ENCODE measurements at places on chromosomes 7 and 10. TPM values are rescaled to one million over a fixed set of nuclear protein-coding genes. Genes with fewer than 3 reads are reported as not detected.

DNA sequence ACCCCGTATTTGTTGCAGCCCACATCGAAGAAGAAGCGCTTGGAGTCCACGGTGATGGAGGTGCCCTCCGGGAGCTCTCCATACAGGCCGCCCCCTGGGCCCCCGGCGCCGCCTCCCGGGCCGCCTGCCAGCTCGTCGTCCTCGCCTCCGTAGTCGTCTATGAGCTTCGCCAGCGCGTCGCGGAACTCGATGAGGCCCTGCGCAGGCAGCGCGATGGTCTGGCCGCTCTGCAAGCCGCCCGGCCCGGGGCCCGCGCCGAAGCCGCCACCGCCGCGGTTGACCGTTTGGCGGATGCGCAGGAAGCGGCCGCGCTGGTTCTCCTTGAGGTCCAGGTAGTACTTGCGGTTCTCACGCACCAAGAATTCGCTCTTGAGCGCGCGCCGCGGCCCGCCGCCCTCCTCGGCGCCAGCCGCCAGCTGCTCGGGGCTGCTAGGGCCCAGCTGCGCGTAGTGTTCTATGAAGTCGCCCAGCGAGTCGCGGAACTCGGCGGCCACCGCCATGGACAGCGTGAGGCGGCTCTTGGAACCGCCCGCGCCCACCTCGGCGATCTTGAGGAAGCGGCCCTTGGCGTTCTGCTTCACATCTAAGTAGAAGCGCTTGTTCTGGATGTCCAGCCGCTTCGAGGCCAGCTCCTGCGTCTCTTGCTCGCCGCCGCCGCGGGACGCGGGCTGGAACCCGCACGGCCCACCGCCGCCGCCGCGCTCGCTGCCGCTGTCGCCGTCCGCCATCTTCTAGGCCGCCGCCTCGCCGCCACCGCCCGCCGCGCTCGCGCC, 523 bp downstream of the PURB start:
- no peak for DNase-seq

GRCh38 chr7:95253986-95254385, 70.3 kb downstream of the PON1 start:
- no peak for DNase-seq

DNA sequence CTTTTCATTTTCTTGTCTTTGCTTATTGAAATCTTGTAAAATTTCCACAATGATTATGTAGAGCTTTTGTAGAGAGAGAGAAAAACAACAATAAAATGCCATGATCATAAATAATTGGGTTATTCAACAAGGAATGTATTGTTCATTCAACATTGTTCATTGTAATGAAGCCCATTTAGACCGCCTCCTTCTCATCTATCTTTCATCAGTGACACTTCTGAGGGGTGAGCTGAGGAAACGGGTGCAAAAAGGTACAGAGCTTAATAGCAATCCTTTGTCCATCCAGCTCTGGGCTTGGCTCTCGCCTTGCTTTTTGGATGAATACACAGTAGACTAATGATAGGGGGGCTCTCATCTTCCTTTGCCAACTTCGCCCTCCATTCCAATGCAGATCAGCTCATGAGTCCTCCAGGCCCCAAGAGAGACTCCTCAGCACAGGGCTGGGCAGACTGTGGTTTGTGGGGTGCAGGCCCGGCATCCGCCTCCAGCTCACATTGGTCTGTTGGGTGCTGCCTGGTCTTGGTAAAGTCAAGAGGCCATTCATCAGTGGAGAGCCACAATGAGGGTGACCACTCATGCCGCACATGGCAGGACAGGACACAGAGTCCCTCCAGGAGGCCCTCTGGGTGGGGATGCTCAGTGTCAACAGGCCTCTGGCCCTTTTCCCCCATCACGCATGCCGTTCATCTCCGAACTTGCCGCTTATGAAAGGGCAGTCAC, 17.9 kb upstream of the PPA1 start:
- DNase-seq: no peak

- no peak for DNase-seq
Measured at GRCh38 chr10:74841265-74841973, 15.0 kb downstream of the KAT6B start.

GRCh38 chr10:1074052-1074747, 18.0 kb downstream of the WDR37 start:
- no peak for DNase-seq

GDI2 gene
- polyA plus RNA-seq: 326 TPM

DNA sequence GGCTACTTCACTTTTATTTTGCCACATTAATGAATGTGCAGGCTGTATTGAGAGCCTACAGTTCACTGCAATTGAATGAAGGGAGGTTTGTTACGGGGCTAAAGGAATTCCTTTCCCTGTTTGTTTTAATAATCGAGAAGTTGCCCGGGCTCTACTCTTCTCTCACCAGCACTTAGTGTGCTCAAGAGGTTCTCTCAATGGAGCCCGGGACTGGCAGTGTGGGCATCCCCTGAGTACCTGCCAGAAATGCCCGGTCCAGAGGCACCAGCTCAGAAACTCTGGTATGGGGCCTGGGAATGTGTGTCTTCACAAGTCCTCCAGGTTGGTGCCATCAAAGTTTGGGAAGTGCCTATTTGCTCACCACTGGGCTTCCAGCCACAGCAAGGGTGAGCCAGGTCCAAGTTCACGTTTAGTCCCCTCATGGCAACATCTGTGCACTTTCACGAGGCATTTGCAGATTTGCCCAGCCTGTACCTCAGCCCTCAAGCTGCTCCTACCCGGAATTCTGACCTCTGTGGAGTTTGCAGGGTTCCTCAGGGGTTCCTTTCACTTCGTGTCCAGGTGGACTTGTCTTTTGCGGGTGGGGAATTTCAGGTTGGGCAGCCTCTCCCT, 622.4 kb downstream of the SDK1 start:
- no peak for DNase-seq

DNA sequence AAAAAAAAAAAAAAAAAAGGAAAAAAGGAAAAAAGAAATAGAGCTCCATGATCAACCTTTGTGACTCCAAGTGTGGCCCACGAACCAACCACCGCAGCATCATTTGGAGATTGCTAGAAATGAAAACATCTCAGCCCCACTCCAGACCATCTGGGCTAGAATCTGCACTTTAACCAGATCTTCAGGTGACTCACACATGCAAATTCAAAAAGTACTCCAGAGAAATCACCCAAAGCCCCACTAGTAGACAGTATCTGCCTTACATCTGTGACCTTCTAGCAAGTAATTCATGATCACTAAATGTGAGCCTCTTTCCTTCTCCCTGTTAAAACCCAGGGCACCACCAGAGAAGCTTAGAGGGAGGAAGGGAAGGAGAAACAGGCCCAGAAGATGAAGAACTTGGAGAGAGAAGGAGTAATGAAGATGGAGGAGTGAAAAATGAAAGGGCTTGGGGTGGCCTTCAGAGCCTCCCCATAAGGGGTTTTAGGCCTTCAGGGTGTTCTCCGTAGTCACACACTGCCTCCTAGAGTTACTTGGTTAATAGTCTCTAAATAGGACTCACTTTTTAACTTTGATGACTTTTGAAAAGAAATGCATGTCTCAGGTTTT, 94.0 kb downstream of the SLC37A3 start:
- no peak for DNase-seq
